ENCODE measurements at places on chromosomes 12 and 14.

DNA sequence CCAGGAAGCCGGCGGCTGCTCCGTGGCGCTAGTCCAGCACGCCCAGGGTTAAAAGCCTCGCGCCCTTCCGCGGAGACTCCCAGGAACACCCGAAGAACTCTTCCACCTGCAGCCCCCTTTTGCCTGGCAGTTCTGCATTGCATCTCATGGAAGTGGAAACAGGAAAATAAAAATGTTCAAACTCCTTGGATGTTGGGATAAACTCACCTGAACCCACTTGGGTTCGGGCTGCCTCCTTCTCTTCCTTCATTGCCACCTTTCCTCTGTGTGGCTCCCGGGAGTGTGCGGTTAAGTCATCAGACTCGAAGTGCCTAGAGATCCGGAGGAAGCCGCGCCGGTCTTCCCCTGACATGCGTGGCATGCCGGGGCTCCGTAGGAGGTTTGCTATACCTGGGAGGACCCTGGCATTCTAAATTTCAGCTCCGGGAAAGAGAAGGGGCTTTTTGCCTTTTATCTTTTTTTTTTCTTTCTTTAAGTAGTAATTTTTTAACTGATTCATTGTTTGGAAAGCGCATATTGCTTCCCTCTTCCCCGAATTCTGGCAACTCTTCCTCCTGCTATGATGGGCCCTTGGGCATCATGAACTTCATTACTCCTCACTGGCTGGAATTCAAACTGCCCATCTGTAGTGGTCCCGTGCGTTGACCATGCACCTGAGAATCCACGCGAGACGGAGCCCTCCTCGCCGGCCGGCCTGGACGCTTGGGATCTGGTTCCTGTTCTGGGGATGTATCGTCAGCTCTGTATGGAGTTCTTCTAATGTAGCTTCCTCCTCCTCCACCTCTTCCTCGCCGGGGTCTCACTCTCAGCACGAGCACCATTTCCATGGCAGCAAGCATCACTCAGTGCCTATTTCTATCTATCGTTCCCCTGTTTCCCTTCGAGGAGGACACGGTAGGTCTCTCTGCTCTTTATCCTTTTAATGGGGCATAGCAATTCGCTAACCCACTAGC lies 931.4 kb downstream of the DIO2 start:
- no peak for DNase-seq

DNA sequence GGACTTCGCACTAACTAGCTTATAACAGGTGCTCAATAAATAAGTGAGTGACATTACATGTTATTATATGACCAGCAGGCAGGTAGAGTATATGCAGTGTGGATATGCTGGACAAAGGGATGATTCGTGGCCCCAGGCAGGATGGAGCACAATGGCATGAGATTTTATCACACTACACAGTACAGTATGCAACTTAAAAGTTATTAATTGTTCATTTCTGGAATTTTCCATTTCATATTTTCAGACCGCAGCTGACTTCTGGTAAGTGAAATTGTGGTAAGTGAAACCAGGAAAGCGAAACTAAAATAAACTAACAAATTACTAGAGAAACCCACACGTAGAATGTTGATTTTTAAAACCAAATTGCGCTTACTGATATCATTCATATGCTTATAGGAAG lies 3.3 kb downstream of the PARP11 start:
- no peak for DNase-seq

GRCh38 chr12:68565391-68565903 lies 45.3 kb upstream of the RAP1B start:
- no peak for DNase-seq

DNA sequence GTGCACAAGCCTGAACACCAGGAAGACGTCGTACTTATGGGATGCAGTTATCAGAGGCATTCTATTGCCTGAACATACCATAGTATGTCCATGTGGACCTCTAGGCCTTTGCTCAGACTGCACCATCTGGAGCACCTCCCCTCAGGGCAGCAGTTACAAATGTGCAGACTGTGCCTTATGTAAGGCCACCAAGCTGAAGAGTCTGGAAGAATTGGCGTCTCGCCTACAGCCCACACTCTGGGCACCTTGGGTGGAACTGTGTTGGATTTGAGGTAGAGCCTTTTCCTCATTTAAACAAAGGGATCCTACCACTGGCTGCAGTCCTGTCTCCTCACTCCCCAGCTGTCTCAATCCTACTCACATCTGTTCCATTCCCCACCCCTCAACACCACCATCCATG lies 204.3 kb upstream of the FRMD6 start:
- no peak for DNase-seq

DNA sequence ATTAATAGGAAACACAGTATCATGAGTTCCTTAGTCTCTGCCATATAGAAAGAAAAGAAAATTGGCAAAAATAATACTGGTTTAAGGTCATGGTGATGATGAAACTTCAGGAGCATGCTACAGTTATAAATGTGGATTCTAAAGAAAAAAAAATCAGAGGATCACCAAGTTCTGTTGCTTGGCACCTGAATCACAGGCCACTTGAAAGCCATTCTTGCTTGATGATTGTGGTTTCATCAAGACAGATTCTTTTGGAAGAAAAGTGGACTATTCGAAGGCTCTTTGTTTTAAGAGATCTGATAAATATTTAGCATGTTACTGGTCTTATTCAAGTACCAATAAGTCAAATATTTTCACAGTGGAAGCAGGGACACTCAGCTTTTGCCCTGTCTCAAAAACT lies 148.9 kb downstream of the SAMD4A start:
- DNase-seq: no peak

GRCh38 chr12:15368812-15369211 lies 46.5 kb downstream of the PTPRO start:
- no peak for DNase-seq

DNA sequence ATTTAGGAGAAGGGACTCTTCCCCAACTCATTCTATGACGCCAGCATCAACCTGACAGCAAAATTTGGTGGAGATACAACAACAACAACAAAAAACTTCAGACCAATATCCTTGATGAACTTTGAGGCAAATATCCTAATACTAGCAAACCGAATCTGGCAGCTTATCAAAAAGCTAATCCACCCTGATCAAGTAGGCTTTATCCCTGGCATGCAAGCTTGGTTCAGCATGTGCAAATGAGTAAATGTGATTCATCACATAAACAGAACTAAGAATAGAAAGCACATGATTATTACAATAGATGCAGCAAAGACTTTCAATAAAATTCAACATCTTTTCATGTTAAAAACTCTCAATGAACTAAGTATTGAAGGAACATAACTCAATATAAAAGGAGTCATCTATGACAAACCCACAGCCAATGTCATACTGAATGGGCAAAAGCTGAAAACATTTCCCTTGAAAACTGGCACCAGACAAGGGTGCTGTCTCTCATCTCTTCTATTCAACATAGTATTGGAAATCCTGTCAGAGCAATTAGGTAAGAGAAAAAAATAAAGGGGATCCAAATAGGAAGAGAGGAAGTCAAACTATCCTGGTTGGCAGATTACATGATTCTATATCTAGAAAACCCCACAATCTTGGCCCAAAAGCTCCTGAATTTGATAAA lies 233.3 kb downstream of the CCDC59 start:
- no peak for DNase-seq

GRCh38 chr12:14844401-14844800 lies 1.1 kb upstream of the ART4 start:
- no peak for DNase-seq

- DNase-seq: no peak
These were observed 433.8 kb downstream of the FUT8 start for GRCh38 chr14:65846196-65846868.

GRCh38 chr12:27542628-27543027 lies 18.6 kb downstream of the PPFIBP1 start:
- DNase-seq: no peak

GRCh38 chr14:51774209-51774608 lies 86.2 kb upstream of the GNG2 start:
- no peak for DNase-seq

DNA sequence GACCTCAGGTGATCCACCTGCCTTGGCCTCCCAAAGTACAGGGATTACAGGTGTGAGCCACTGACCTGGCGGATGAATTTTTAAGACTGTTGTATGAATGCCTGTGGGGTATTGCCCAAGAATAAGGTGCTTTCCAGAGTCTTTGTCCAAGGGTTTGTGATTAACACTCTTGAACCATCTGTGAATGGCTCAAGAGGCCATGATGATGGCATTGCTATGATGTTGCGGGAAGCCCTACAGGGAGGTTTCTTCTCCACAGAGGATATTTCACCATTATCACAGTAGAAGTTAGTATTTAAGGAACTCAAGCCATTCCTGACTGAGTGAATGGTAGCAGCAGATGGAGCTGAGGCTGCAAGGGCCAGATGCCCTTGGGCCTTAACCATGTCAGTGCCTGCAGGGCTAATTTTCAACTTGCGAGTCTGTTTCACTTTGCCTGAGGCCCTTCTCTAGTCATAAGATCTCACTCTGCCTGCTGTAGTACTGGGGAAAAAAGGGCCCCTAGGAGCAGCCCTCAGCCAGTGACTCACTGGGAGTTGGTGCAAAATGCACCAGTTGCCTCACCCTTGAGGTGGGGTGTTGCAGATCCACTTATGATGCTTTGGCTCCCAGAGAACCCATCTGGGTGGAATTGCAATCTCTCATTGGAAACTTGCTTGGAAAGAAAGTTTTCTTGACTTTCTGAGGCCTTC lies 108.6 kb upstream of the FLRT2 start:
- DNase-seq: no peak

DNA sequence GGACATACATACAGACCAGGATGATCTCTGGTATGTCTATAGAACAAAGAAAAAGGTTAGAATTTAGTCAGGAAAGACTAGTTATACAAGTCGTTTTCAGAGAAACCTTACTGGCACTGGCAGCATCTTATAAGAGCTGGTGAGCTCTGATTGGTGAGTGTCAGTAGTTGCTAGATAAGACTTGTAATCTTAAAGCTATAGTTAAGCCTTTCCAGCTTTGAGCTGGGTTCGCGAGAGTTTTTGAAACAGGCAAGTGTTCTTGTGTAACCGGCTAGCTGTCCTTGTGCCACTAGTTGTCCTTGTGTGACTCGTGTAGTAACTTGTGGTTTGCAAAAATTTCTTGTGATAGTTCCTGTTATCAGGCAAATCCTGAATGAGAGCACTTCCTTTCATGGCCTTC lies 740.9 kb downstream of the GALC start:
- DNase-seq: no peak

DNA sequence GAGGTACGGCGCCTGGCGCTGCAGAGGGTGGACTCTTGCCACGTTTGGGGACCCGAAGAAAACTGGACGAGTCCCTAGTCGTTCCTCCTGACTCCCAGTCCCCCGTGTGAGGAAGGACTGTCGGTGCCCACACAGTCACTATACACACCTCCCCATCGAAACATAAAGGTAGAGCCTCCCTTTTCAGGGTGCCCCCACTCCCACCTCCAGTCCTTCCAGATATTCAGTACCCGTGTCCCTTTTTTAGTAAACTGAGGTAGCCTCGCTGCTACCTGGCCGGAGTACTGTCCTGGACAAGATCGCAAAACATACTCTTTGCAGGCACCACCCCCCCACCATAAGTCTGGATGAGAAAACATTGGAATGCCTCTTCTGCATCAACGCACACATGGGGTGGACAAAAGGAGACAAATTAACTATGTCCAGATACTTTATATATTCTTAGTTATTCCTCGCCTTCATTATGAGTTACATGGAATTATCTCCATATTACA lies 610 bp upstream of the KMT2D start:
- no peak for DNase-seq

- no peak for DNase-seq
These were observed 52.6 kb downstream of the HECTD1 start for GRCh38 chr14:31154956-31155355.

DNA sequence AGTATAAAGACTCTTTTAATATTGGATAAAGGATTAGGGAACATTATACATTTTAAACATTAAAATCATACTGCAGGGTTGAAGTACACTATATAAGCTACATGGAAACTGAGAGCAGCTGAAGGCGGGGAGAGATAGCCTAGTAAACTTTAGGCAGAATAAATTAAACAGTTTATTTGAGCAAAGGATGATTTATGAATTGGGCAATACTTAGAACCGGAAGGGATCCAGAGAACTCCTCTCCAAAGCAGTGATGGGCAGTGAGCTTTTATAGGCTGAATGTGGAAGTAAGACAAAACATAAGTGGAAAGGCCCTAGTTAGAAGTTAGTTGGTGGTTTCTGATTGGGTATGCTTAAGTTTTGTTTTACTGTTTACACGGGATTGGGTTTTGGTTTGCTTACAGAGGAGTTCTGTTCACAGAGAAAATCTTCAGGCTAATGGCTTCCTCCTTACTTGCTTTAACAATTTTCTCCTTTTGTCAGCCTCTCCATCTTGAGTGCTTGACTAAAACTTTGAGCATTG lies 18.9 kb downstream of the LEMD3 start:
- DNase-seq: no peak

GRCh38 chr14:51331486-51332367 lies 91.7 kb downstream of the TMX1 start:
- DNase-seq: no peak

- no peak for DNase-seq
These were observed 12.8 kb downstream of the KRT80 start for GRCh38 chr12:52178984-52179383.

GRCh38 chr14:34853041-34853440 lies 22.1 kb downstream of the BAZ1A start:
- no peak for DNase-seq

- no peak for DNase-seq
These were observed 417.5 kb downstream of the LRIG3 start for GRCh38 chr12:58502841-58503240.

DNA sequence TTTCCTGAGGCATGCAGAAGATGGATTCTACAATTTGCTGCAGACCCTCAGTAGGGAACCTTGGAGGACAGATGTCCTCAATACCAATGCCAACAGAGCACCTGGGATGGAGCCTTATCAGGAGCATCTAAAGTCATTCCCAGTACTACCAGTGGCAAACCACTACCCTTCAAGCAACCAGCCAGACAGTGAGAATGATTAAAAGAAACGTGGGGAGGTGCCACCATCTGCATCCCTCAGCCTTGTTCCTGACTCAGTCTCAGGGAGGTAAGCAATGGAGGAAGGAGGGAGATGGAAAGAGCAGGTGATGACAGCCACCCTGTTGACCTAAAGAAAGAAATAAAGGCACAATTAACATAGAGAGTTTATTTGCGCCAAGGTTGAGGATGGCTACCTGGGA lies 175.2 kb upstream of the GRIN2B start:
- DNase-seq: no peak
